SJSA1 (cell line): ENCODE measurements at places on chromosomes 12 and 14. TPM values are rescaled to one million over a fixed set of nuclear protein-coding genes. Genes with fewer than 3 reads are reported as not detected.

Gene MAP4K5
- total RNA-seq, result 64.8 and 199 TPM in 2 replicates

Gene ASB2
- total RNA-seq, result 14.9 and 22.0 TPM in 2 replicates

Gene PPP4R3A
- total RNA-seq, result 34.6 and 61.8 TPM in 2 replicates

Gene DBX2
- total RNA-seq, result not detected in 2 replicates

Gene GPX2
- total RNA-seq, result not detected in 2 replicates

Gene SRSF5
- 121 and 167 TPM in 2 replicates for total RNA-seq

Gene BEGAIN
- not detected in 2 replicates for total RNA-seq

Gene MYO1H
- total RNA-seq, result not detected in 2 replicates

Gene SSPN
- 35.6 and 37.1 TPM in 2 replicates for total RNA-seq

Gene PHETA1
- 1.8 and 8.5 TPM in 2 replicates for total RNA-seq

DNA sequence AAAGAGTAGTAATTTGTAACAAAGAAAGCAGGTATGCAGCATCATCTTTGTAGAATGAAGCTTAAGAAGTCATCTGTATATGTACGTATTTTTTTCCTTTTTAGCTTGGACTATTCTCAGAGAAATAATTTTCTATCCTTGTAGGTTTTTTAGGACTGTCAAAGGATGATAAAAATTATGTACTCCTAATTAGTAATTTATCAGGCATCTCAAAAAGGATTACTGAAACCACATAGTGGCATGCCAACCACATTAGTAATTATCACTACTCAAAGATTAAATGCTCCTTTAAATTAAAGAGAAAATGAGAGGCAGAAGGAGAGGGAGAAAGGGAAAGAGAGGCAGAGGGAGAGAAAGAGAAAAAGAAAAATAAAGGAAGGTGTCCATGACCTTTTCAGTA lies 17.3 kb downstream of the TTC8 start:
- peaks cover 10% of the 10 kb centered on the region for H3K4me1 ChIP-seq
- no peaks in the 10 kb centered on the region; the same call in 1 of the 2 replicates for H3K36me3 ChIP-seq
- no peak for DNase-seq
- no peak overlapping the region for H3K27ac ChIP-seq
- H3K4me3 ChIP-seq, result no peak overlapping the region

- peaks cover 18% of the 10 kb centered on the region for H3K4me1 ChIP-seq
- no peak overlapping the region for H3K4me3 ChIP-seq
- DNase-seq, result no peak
- H3K27me3 ChIP-seq, result no peaks in the 10 kb centered on the region
Measured at GRCh38 chr14:31411218-31411727, 9.1 kb downstream of the HEATR5A start.

DNA sequence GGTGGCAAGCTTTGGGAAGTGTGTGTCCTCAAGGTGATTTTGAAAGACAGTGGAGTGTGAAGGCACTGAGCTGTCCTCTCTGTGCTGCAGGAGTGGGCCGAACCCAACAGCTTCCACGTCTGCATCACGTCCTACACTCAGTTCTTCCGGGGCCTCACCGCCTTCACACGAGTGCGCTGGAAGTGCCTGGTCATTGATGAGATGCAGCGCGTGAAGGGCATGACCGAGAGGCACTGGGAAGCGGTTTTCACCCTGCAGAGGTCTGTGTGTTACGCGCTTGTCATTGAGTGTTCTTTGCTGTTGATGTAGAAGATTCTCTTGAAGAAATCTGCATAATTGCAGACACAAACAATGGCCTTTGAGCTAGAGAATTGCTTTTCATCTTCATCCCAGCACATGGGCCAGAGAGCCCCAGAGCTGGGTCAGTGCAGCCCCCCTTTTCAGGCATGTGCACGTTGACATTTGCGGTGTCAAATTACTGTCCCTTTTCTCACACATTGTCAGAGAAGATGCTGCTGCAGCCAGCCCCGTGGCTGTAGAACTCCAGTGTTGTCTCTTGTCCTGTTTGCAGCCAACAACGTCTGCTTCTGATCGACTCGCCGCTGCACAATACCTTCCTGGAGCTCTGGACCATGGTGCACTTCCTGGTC lies 63.3 kb downstream of the EP400 start:
- H3K36me3 ChIP-seq, result peaks cover 88% of the 10 kb centered on the region
- H3K4me3 ChIP-seq, result no peak overlapping the region
- peaks cover 26% of the 10 kb centered on the region for H3K4me1 ChIP-seq
- DNase-seq, result no peak

GRCh38 chr12:56572288-56572687 lies 50.7 kb downstream of the RBMS2 start:
- H3K4me1 ChIP-seq, result no peaks in the 10 kb centered on the region
- H3K4me3 ChIP-seq, result no peak overlapping the region
- no peaks in the 10 kb centered on the region for H3K27me3 ChIP-seq
- H3K27ac ChIP-seq, result no peak overlapping the region
- peaks cover 80% of the 10 kb centered on the region for H3K36me3 ChIP-seq

GRCh38 chr12:94150240-94151121 lies 2.1 kb downstream of the PLXNC1 start:
- no peak for DNase-seq
- H3K27ac ChIP-seq, result no peak overlapping the region
- no peak overlapping the region for H3K4me3 ChIP-seq

GRCh38 chr14:41285186-41285748 lies 321.4 kb upstream of the LRFN5 start:
- no peaks in the 10 kb centered on the region for H3K36me3 ChIP-seq
- H3K4me1 ChIP-seq, result no peaks in the 10 kb centered on the region
- DNase-seq, result no peak
- H3K4me3 ChIP-seq, result no peak overlapping the region
- no peaks in the 10 kb centered on the region for H3K27me3 ChIP-seq

DNA sequence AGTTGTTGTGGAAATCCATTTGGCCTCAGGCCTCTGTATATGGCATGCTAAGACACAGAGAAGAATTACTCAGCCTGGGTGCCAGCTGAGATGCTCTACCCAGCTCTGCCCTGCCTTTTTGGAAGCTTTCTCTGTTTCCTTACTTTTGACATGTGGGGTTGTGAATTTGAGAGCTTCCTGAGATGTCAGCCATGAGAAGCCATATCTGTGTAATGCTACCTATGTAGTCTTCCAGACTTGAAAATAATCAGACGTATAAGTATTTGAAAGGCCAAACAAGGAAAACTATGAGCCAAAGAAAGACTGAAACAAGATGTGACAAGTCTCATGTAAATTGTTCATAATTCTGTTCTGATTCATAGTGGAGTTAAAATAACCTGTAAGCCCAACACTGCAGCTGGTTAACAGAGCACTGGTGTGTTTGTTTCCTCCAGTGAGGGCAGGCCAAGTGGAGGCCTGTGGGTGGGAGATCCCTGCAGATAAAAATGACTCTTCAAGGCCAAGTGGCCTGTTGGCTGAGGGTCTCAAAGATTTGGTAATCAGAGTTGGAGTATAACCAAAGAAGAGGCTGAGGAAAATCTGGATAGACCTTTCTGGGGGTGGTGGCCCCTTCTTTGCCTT lies 94.0 kb downstream of the TMX1 start:
- no peak for DNase-seq
- no peak overlapping the region for H3K4me3 ChIP-seq
- no peaks in the 10 kb centered on the region for H3K27me3 ChIP-seq

GRCh38 chr12:23585156-23585781 lies 364.2 kb downstream of the SOX5 start:
- no peak for DNase-seq
- H3K27ac ChIP-seq, result no peak overlapping the region
- H3K27me3 ChIP-seq, result no peaks in the 10 kb centered on the region
- H3K4me3 ChIP-seq, result no peak overlapping the region
- no peaks in the 10 kb centered on the region for H3K36me3 ChIP-seq

GRCh38 chr12:120862664-120863063 lies 41.5 kb downstream of the SPPL3 start:
- DNase-seq, result no peak
- H3K36me3 ChIP-seq, result no peaks in the 10 kb centered on the region
- no peak overlapping the region for H3K4me3 ChIP-seq
- H3K27ac ChIP-seq, result no peak overlapping the region
- no peaks in the 10 kb centered on the region for H3K27me3 ChIP-seq

DNA sequence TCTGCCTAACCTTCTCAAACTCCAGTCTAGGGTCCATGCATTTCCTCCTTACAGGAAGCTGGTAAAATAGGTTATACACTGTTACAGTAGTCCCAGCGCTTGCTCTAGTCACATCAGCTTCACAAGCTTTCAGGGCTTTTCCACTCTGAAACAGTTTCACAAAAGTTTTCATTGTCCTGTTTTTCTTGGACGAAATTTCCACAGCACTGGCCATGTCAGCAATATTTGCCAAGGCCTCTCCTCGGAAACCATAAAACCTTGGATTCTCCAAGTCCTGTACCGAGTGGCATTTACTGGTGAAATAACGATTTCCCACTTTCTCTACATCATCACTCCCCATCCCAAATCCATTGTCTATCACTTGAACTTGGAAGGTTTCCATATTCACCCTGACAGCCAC lies 2.1 kb downstream of the MLH3 start:
- H3K4me1 ChIP-seq, result peaks cover 42% of the 10 kb centered on the region
- no peaks in the 10 kb centered on the region for H3K27me3 ChIP-seq
- no peak for DNase-seq
- H3K27ac ChIP-seq, result no peak overlapping the region

DNA sequence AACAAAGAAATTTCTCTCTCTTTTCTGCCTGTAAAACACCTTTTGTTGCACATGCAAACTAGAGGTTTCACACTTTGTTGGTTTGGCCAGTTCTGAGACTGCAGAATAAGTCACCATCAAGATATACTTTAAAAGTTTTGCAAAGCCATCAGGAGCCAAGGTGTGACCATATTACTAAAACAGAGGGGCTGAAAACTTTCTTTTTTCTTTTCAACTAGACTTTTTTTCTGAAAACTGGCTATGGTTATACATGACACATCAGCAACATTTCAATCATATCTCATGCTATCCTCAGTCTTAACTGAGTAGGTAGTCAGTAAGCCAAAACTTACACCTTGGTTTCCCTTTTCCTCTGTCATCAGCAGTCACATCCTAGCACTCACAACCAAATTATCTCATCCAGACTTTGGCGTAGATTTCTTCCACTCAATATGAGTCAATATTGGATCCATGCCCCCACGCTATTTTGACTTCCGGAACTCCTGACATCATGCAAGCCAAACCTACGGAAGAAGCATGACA lies 4.1 kb upstream of the IFNG start:
- H3K27ac ChIP-seq, result no peak overlapping the region
- H3K4me3 ChIP-seq, result no peak overlapping the region
- H3K4me1 ChIP-seq, result no peaks in the 10 kb centered on the region
- H3K27me3 ChIP-seq, result no peaks in the 10 kb centered on the region

DNA sequence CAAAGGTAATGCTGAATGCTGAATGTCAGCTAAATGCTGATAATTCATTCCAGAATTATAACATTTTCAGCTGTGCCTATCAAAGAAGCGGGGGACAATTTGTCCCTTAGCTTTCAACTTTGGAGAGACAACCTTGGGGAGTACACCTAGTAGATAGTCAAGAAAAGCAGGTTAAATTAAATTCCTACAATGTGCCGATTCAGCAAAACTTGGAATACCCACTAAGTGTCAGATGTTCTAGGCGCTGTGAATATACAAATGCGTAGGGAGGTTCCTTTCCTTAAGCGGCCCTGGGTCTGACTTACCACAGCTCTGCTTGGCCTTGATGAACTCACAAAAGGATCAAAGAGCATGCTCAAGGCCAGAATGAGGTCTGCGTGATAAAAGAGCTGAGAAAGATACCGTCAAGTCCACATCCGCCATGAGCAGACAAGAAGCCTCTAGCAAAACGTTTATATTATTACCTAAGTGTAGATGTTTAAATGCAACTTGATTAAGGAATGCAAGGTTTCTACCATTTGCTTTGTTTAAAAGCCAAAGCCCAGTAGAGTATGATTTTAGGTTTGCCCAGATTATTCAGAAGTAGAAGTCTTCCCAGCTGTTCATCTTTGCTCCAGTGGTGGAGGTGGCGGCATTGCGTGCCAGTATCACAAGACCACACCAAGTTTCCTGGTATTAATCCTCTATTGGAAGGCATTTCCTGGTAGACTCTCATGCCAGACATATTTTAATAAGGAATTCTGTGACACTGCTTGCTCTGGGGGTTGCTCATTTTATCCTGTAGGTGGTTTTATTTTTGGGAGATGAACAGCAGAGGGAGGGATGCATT lies 368.6 kb downstream of the DPF3 start:
- H3K27ac ChIP-seq, result no peak overlapping the region
- H3K4me3 ChIP-seq, result no peak overlapping the region
- no peaks in the 10 kb centered on the region for H3K36me3 ChIP-seq
- DNase-seq, result no peak
- H3K4me1 ChIP-seq, result no peaks in the 10 kb centered on the region

- no peak for DNase-seq
- H3K4me1 ChIP-seq, result no peaks in the 10 kb centered on the region
- no peaks in the 10 kb centered on the region for H3K27me3 ChIP-seq
- H3K4me3 ChIP-seq, result no peak overlapping the region
- no peak overlapping the region for H3K27ac ChIP-seq
Measured at GRCh38 chr14:64955297-64955696, 12.8 kb upstream of the GPX2 start.

GRCh38 chr14:65945327-65945726 lies 532.8 kb downstream of the FUT8 start:
- H3K27ac ChIP-seq, result no peak overlapping the region
- H3K27me3 ChIP-seq, result no peaks in the 10 kb centered on the region
- H3K36me3 ChIP-seq, result no peaks in the 10 kb centered on the region
- H3K4me1 ChIP-seq, result no peaks in the 10 kb centered on the region
- no peak overlapping the region for H3K4me3 ChIP-seq

DNA sequence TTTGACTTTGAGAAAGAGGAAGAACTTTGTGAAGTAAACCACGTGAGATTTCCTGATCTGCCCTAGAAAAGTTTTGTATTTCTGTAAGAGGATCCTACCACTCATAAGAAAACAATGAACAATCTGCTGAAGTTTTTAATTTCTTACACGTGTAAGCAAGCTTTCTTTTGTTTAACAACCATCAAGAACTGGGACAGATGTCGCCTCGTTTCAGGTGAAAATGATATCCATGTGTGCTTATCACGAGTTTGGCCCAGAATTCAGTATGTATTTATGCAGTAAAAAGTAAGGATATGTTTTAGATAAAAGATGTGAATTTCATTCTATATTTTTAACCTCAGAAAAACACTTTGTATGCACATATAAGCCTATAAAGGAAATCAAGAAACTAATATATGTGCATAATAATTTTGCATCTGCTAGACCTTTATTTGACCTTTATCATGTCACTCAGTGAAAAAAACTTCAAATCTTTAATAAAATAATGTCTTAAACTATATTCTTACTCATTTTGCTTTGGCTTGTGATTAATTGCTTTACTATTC lies 56.9 kb upstream of the DHRS4 start:
- peaks cover 14% of the 10 kb centered on the region for H3K27me3 ChIP-seq
- no peak overlapping the region for H3K27ac ChIP-seq
- DNase-seq, result no peak
- no peaks in the 10 kb centered on the region for H3K36me3 ChIP-seq
- H3K4me1 ChIP-seq, result no peaks in the 10 kb centered on the region

GRCh38 chr14:58571769-58572472 lies 65.8 kb upstream of the DACT1 start:
- H3K4me1 ChIP-seq, result no peaks in the 10 kb centered on the region
- no peak for DNase-seq
- H3K27me3 ChIP-seq, result no peaks in the 10 kb centered on the region
- no peak overlapping the region for H3K27ac ChIP-seq

- H3K4me1 ChIP-seq, result no peaks in the 10 kb centered on the region
- peaks cover 7% of the 10 kb centered on the region; the same call in 1 of the 2 replicates for H3K27me3 ChIP-seq
- no peak overlapping the region for H3K27ac ChIP-seq
- no peaks in the 10 kb centered on the region for H3K36me3 ChIP-seq
- H3K4me3 ChIP-seq, result no peak overlapping the region
Measured at GRCh38 chr12:77002382-77002781, 63.0 kb downstream of the E2F7 start.
